ENCODE measurements at places on chromosomes 7 and 10. TPM values are rescaled to one million over a fixed set of nuclear protein-coding genes. Genes with fewer than 3 reads are reported as not detected.

GRCh38 chr10:65090991-65091390 lies 1569.8 kb downstream of the REEP3 start:
- no peak for DNase-seq

The FAM25C gene
- total RNA-seq: not detected

DNA sequence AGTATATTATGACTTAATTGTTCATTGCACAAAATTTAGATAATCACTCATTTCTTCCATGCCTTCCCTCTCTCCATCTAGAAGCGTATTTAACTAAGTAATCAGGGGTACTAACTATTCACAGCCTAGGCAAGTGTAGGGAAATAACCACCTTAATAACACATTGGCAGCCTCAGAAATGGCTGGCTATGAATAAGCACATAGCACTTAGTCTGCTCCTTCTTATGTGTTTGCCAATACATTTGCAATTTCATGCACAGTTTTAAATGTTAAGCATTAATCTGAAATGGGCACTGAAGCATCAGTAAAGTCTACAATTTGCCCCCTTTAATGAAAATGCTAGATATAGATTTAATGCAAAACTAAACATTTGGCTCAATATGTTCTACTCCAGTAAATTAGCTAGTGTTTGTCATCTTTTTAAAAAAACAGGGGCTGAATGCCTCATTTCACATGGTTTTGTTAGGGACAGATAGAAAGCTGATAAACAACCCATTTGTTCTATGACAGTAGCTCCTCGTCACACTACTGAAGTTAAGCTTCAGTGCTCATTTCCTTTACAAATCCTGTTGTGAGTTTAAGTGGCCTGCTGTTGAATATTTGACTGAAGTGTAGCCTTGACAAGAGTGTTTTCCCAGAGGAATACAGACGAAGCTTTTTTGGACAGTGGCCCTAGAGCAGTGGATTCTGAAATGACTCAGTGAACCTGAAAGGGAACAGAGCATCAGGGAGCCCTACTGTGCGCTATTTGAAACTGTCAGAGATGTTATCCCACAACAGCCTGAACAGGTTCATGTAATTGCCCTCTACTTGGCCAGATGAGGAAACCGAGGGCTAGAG lies 30.5 kb downstream of the HHEX start:
- no peak for DNase-seq

The BMPER gene
- total RNA-seq: 4.4 TPM

DNA sequence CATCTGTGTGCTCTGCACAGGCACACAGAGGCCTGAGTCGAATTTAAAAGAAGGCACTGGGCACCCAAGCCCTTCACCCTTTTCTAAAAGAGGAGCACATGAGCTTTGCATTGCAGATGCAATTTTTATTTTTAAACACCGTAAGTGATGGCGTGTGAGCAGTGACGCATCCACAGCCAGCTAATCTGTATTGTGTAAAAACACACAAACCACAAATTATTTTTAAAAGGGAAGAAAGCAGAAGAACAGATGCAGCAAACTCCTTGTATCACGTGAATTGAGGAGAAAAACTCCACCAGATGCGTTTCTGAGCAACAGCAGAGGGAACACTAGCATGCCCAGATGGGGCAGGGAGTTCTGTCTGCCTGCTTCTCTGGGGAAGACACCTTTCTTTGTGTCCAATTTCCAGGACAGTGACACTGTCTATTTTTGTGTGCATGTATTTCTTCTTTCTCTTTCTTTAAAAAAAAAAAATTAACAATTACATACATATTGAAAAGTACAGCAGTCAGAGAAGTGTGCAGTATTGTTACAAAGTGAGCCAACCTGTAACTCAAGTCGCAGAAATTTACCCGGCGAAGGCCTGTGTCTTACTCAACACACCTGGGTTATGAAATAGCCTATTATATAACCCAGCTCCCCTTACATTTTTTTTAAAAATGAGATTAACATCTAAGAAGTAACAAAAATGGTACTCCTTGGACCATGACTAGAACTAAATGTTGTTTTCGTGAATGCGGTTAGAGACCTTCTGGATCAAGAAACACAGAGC lies 39.2 kb downstream of the EEPD1 start:
- DNase-seq: peak; percentile 85

GRCh38 chr7:135602304-135602703 lies 44.6 kb downstream of the NUP205 start:
- DNase-seq: peak; percentile 7

DNA sequence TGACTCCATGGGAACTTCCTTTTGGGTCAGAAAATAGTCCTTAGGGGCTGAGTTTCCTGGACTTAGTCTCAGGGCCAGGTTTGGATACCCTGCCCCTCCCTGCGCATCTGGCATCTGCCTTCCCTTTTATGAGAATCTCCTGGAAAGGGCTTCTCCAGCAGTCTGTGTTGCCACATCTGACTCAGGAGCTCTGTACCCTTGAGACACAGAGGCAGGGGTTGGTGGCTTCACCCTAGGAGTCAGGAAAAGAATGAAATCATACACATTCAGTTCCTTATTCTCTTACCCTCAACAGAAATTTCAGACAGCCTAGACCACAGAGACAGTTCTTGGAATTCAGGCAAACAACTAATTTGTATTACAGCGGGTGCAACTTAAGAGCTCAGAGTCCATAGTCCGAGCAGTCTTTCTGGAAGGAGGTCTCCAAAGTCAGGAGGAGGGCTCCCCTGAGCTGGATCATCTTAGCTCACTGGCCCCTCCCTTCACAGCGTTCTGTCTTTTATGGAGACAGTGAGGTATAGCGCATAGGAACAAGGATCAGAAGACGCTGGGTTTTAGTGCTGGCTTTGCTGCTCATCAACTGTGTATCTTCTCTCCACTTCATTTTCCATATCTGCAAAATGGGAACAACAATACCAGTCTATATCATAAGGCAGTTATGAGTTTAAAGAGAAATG lies 3.0 kb upstream of the PLAU start:
- DNase-seq: peak; percentile 70

The OGDHL gene
- total RNA-seq: 1.9 TPM

DNA sequence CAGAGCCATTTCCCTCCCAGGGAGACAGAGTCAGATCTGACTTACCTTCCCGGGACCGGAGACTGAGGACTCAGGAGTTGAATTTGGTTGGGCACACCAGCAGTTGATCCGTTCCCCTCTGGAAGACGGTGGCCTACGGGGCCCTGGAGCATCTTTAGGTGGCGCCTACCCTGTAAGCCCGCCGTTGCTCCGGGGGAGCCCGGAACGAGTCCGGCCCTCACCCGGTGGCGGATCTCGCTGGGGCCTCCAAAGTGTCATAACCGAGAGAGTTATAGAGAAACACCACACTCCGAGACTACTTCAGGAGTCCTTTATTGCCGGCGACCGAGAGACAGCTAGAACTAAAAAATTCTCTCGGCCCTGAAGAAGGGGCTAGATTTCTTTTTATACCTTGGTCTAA lies 182.8 kb upstream of the MBL2 start:
- no peak for DNase-seq
